ENCODE measurements at places on chromosomes 2 and 18.

DNA sequence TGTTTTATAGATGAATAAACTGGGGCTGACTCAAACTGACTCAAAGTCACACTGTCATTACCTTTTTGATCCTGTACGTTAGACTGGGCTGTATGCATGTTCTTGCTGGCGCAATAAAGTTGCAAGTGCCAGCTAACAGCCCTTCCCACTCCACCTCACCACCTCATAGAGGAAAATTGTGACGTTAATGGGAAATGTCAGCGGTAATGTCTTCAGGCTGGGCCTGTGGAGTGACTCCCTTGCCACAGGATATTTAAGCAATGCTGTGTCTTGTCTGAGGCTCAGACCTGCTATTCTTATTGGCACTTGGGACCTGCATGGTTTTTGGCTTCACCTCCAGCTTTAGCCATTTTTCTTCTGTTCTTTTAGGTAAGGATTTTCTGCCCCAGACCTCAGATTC, 25.2 kb upstream of the CASP10 start:
- no peak for DNase-seq

GRCh38 chr18:33700513-33700976, 122.5 kb downstream of the ASXL3 start:
- DNase-seq: no peak

GRCh38 chr18:79518683-79519128, 123.0 kb downstream of the NFATC1 start:
- no peak for DNase-seq

DNA sequence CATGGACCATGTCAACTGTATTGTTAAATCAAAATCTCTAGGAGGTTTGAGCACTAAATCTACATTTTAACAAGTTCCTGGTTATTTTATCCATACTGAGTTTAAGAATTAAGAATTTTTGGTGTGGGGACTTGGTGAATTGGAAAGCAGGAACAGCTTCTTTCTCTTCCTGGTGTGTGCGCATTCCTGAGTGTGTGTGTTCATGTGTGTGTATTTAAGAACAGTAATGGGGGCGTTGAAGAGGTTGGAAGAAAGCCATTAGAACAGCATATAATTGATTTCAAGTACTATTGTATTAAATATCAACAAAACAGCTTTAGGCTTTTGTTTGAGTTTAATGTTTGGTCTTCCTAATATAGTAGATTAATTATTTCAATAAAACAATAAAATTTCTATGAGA, 801.3 kb upstream of the ID2 start:
- no peak for DNase-seq

- no peak for DNase-seq
Measured at GRCh38 chr2:101962309-101962708, 29.5 kb upstream of the IL1R2 start.

DNA sequence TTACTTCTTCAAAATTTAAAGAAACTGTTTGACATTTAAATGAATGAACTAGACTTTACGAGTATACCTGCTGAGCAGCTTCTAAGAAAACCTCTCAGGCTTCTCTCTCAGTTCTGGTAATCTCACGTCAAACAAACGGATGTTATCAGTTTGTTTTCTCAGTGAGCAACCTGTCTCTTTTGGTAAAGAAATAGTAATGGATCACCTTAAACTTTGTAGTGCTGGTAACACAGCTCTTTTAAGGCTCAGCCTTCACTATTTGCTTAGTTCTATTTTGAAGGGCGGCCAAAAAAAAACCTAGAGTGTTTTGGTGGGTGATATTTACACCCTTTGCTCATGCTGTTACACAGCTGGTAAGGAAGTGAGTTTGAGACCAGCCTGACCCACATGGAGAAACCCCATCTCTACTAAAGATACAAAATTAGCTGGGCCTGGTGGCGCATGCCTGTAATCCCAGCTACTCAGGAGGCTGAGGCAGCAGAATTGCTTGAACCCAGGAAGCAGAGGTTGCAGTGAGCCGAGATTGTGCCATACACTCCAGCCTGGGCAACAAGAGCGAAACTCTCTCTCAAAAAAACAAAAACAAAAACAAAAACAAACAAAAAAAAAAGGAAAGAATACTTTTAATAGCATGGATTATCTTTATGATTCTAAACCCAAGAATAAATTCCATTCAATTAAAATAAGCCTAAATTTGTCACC, 15.9 kb downstream of the FN1 start:
- no peak for DNase-seq

GRCh38 chr2:46383113-46383395, 85.8 kb downstream of the EPAS1 start:
- DNase-seq: no peak
